NCI-H774 (cell line): ENCODE measurements at places on chromosomes 13 and 19.

DNA sequence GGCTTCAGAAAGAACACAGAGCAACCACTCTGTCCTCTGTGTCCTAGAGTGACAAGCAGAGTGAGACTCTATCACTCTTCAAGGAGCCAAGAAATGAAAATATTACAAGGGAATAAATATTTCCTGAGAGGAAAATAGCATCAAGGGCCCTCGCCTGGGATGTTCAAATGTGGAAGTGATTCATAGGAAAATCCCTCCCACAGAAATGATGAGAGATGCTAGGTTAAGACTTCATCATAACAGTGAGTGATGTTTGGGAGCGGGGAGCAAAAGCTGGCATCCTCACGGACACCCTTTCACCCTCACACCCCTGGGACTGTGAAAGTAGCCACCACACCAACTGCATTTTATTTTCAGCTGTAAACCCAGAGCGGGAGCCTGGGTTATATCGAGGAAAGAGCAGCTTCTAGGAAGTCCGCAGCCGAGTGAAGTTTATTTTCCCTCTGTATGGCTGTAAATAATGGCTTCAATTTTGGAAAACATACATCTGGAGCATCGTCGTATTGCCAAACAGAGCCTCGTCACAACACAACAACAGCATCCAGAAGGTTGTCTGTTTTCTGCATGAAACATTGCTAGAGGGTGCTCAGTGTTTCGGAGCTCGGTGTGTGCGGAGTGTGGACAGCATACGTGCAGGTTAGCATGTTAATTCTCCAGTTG is 54.8 kb downstream of the DLEU7 start:
- no peak for DNase-seq

DNA sequence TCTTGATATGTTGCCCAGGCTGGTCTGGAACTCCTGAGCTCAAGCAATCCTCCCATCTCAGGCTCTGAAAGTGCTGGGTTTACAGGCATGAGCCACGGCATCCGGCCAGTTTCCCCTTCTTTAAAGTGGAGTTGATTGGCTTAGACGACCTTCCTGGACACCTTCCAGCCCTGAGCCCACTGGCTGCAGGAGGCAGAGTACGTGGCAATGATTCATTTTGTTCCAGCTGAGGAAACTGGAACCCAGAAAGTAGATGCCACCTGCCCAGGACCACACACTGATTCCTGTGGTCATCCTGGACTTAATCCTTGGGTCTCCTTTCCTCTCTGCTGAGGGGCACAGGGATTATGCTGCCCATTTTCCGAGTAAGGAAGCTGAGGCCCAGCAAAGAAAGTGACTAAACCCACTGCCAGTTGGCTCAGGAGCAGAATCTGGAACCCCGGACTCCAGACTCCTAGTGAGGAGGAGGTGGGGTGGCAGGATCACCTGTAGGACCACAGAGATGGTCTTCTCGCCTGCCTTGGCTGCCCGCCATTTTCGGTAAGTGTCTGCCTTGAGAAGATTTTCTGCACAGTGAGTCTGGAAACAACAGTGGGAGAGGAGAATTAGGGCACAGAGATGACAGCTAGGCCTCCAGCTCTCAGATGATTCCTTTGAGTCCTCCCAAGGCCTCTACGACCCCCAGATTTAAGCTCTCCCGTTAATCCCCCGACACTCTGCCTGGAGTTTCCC is 737 bp downstream of the XRCC1 start:
- DNase-seq: no peak

DNA sequence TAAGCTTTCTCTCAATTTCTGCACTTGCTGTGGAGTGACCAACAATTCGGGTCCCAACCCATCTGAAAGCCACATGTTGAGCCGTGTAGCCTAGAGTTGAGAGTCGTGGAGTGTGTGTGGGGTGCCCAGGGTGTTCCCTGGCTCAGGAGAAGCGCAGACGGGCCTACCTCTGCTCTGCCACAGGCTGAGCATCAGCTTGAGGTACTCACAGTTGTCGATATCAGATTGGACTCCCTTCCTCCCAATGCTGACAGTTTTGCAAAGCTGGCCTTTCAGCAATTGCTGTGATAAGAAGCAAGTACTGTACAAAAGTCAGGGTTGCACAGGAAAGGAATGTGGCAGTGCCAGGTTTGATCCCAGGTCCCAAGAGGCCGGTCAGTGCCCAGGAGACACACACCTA is 133.4 kb upstream of the SPACA7 start:
- DNase-seq: no peak

DNA sequence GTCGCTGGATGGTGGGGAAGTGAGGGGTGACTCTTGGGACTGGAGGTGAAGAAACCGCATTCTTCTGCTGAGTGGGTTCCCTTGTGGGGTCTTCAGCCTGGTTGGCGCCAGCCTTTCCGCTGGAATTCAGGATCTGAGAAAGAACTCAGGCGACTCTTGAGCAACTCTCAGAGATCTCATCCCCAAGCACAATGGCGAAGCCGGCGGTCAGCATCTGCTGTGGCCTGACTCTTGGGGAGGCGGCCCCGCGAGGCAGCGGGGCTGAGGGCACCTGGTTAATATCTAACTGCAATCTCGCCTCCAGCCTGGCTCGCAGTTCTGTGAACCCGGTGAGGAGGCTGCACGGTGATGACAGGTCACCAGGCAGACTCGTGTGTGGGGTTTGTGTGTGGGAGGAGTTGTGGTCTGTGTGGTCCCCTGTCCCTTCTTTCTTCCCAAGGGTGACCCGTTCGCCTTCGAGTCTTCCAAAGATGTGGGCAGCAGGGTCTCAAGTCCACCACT is 883 bp downstream of the ZNF441 start:
- no peak for DNase-seq

DNA sequence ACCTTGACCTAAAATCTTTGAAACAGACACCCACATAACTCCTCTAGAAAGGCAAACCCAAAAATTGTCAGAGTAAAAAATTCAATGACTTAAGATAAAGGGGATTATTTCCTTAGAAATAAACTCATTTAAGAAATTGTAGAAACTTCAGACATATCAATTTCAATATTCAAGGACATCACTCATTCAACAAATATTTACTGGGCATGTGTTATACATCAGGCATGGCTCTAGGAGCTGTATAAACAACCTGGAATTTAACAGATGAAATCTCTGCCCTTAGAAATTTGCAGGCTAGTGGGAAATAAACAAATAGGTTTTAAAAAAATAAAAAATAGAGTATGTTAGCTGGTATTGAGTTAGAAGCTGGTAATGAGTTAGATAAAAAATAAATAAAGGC is 84.0 kb upstream of the LSM14A start:
- no peak for DNase-seq

GRCh38 chr19:18781885-18782527 is 9.1 kb downstream of the COMP start:
- no peak for DNase-seq

- no peak for DNase-seq
Measured at GRCh38 chr13:46751811-46752635, 44.9 kb downstream of the ESD start.

DNA sequence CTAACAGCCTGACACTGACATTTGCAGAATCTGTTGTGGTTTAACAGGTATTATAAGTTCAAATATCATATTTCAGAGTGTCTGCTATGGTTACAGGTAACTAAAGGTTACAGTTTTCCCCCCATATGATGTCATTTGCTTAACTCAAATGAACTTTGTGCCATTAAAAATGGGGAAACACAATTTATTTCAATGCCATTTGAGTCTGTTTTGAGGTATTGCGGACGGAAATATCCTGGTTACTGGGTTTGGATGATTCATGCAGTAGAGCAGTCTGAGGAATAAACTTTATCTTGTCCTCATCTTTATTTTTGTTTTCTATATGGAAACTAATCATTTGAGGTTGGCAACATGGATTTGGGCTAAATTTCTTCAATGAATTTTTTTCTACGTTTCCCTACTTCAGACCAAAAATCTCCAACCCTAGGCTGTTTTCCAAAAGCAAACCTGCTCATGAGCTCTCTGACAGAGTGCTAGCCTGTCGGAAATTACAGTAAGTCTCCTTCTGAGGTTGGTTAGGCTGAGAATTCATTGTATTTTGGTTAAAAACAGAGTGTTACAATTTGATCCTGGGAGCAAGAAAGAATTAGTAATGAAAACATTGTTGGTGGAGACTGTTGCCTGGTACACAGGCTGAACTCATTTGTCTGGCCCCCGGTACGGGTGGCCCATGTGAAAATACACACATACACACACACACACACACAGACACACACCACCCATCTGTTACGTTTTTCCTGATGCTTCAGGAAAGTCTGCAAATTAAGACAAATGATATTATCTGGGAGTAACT is 66.1 kb downstream of the AKAP11 start:
- no peak for DNase-seq

GRCh38 chr13:110723598-110723997 is 10.1 kb downstream of the ING1 start:
- no peak for DNase-seq

GRCh38 chr19:39677961-39678889 is 22.5 kb downstream of the LGALS16 start:
- DNase-seq: peak; percentile 83

DNA sequence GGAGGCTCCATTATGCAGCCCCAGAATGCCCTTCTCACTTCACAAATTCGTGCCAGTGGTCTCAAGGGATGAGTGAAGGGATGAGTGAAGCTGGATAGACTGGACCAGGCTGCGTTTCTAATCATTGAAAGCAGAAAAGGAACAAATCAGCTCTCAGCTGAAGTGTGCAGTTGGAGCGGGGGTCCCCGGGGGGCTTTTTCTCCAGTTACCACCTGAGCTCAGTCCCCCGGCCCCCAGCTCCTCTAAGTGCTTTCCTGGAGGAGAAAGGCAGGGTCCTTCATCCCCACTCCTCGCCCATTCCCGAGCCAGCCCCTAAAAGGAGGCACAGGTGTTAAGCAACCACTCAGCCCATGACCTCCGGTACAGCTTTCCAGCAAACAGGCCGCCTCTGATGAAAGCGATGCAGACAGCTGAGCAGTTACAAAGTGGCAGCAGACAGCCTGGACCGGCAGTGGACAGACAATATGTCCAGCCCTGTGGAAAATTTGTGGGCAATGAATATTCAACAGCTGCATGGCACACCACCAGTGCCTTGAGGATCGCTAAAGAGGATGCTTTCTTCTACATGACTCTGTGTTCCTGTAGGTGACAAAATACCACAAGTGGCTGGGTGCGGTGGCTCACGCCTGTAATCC is 110.7 kb upstream of the UBL3 start:
- no peak for DNase-seq

DNA sequence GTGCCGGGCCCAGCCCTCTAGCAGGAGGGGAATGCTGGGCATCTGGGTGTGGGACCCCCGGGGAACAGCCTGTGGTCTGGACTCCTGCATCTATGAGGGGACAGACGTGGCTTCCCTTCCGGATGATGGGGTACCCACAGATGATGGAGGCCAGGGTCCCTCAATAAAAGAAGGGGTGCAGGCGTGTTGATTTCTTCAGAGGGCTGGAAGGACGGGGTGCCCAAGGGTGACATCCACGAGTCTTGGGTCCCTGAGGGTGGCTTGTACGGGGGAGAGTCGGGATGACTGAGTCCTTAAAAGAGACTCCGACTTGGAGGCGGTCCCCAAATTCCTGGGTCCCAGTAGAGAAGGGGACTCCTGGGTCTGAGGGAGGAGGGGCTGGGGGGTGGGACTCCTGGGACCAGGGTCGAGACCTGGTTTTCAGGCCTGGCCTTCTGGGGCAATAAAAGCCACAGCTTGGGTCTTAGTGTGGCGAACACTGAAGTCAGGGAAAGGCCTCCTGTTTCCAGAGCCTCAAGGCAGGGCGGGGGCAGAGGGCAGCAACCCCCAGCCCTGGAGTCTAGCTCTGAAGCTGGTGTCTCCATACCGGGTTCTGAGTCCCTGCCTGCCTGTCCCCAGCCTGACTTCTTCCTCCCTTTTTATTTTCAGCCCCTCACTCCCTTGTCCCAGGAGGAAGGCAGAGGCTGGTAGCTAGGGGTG is 459 bp upstream of the GRIN2D start:
- DNase-seq: no peak

- no peak for DNase-seq
Measured at GRCh38 chr19:9324584-9324962, 594 bp downstream of the ZNF559 start.

GRCh38 chr19:13023656-13024055 is 28.4 kb downstream of the NFIX start:
- DNase-seq: no peak

GRCh38 chr19:5792224-5792623 is 1.3 kb upstream of the DUS3L start:
- no peak for DNase-seq

DNA sequence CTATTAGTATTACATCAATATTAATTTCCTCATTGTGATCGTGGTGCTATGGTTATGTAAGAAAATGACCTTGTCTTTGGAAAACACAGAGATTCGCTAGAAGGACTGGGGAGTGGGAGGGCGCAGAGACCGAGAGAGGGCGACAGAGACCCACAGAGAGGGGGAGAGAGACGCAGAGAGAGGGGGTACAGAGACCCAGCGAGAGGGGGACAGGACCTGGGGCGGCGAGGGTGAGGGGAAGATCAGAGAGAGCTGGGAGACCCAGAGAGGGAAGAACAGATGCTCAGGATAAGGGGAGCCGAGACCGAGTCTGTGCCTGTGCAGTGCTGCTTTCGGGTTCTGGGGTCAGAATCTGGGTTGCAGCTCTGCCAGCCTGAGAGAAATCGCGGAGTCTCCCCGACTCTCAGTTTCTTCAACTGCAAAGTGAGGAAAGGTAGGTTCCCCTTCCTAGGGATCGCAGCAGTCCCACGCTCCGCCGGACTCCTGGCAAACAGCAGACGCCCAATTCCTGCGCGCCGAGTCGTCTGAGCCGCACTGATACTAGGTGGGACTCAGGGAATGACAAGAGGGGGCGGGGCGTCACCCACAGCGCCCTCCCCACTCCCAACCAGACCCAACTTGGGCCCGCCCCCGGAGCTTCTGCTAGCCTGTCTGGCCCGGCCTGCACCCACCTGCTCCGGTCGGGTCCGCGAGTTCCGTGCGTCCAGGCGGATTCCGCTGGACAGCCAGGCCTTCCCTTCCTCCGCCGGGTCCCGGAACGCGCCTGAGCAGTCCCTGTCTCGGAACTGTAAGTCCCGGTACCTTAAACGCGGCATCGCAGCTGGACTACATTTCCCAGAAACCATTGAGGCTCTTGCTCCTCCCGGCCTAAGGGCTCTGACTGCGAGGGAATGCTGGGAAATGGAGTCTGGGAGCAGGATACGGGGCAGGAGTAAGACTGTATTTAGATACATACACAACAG is 15.3 kb downstream of the IZUMO2 start:
- DNase-seq: peak; percentile 84

DNA sequence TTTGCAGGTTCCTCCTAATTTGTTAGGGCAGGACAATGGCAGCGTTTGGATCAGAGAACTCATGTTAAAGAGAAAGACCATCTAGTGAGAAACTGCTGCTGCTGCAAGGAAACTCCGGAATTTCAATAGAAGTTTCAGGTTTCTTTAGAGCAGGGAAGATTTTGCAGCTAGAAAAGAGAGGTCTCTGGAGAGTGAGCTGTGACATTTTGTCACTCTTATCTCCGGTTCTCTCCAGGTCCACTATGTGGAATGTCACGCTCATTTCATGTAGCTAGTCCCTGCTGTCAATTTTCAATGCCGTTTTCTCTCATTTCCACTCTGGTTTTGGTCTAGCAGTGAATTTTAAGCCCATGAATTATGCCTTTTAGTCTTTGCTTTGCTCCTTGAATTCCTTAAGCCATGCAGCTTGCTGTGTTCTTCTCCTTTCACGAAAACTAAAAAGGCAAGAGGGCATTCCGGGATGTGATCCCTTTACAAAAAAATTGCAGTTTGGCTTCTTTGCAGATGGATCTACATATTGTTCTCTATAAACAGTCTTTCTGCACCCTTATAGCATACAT is 46.7 kb upstream of the POSTN start:
- no peak for DNase-seq

- DNase-seq: no peak
Measured at GRCh38 chr13:43305416-43305815, 282.0 kb downstream of the DNAJC15 start.

GRCh38 chr13:84999252-84999651 is 800.0 kb downstream of the SLITRK6 start:
- no peak for DNase-seq
